BJ (cell line): ENCODE measurements at places on chromosomes 5 and 9.

GRCh38 chr5:28809811-28810750 is 1771.7 kb upstream of the CDH9 start:
- DNase-seq, result no peak

GRCh38 chr5:158433634-158434033 is 574.7 kb upstream of the CLINT1 start:
- no peak for DNase-seq

DNA sequence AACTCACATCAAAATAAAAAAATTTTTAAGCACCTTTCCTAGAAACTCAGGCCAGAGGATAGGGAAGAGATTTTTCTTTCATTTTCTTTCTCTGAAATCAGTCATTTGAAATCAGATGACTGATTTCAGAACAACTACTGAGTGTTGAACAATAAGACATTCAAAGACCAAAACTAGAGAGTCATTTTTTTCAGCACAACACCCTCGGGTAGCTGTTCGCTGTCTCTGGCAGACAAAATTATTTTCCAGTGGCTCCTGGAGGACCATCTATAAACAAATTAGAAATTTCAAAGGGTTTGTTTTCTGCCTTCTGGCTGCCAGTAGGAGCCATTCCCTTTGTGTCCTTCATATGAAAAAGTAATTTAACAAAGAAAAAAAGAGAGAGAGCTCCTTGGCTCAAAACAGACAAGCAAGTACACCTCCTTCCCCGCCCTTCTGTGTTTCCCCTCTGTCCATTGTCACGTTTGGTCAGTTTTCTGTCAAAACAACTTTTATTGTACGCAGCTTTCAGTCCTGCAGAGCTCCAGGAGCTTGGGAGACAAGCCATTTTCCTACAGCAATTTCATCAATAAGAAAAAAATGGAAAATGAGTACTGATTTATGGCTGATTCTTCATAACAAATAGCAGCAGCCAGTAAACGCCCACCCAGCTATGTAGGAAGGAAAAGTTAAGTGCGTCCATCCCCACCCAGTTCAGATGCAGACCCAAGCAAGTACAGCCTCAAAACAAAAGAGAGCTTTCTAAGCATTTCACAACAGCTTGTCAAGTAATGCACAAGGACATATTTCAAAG is 405.2 kb downstream of the ZNF608 start:
- DNase-seq, result no peak

- no peak for DNase-seq
Measured at GRCh38 chr9:104247899-104248460, 153.9 kb downstream of the SMC2 start.

DNA sequence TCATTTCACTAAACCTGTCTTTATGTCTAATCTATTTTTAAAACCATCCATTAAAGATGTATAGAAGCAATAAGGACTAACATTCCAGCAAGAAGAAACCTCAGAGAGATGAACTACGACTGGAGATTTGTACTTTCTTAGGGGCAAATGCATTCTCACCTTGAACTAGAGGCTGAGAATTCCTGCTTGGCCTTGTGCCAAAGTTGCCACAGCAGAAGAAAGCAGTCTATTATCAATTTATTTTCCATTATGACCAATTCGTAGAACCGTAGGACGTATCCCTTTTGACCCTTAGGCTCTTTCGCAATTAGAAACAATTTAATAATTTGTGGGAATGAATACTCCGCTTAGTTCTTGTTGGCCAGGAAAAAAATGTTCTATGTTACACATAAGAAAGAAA is 1647.4 kb upstream of the CDH9 start:
- no peak for DNase-seq
